ENCODE measurements at places on chromosomes 12 and 14.

DNA sequence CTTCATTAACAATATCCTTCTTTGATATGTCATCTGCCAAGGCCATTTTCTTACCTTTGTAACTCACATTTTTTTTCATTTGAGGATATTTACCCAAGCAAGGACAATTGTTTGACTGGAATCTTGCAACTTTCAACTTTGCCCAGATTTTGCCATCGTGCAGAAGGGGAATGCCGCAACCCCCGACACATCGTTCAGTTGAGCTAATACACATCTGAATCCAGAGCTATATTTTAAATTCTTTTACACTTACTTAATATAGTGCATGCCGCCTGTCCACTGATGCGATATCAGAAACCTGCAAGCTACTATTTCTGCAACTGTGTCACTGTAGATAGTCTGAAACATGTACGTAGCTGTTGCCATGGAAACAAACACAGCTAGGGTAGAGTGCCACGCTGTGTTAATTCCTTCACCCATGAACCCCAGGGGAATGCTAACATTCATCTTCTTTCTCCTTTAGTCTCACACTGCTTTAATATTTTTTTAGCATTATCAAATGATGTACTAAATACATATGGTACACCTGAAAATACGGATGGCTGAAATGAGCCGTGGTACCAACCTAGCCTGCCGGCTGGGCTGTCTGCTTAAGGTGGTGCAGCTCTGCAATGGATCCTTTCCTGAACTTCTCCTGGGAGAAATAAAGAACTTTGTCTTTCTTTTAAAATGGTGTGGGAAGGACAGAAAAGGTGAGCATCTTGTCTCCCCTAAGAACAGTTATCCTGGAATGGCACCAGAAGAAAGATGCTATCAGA lies 77.0 kb upstream of the FOXN3 start:
- DNase-seq = no peak

DNA sequence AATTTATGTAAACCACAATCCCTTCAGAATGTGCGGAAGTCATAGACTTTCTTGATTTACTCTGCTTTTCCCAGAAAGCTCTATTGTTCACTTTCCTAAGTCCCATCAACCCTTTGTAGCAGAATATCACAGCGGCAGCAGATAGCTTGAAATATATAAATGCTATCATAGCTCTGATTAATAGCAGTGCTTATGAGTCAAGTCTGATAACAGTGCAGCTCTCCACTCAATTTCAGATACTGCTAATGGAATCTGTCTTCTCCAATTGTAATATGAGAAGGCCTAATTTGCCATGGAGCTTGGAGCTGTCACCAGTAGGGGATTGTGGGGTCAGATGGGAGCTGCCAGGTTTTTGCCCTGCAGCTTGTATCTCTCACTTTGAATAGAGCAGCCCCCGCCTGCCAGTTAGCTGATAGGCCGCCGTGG lies 10.9 kb downstream of the TMEM260 start:
- no peak for DNase-seq

DNA sequence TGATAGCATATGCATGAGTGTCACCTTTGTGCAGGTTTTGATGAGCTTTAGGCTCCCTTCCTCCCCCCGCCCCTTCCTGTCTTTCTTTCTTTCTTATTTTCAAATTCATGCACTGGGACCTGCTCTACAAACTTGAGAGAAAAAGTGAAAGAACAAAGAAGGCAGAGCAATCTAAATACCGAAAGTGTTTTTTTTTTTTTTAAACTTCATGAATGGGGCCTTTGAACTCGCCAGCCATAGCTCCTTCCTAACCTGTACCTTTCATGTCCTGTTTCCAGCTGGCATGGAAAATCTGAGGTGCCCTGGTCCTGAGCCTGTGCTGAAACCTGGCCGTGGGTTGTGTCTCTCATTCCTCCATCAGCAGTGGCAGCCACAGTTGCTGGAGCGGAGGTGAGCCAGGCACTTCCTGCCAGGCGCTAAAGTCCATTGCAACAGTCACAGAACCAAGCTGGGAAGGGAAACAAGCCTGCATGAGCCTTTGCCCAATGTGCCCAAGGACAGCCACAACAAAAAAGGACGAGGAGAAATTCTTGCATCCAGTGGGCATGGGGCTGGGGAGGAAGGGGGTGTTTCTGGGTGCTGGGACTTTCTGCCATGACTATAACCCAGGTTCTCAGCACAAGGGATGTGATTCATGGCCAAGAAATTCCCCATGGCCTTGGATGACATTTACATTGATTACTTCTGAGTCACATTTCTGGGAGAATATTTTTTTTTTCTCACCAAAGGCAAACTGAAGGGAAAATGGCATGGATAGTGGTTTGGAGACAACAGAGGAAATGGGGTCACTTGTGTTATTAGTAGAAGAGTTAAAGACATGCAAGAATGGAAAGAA lies 102.7 kb downstream of the TMEM30B start:
- peak; percentile 7 for DNase-seq

- DNase-seq = no peak
Measured at GRCh38 chr12:41907021-41907420, 237.7 kb downstream of the GXYLT1 start.

GRCh38 chr12:64796205-64796845 lies 28.1 kb upstream of the TBC1D30 start:
- peak; percentile 61 for DNase-seq

GRCh38 chr14:50212726-50213125 lies 18.7 kb downstream of the SOS2 start:
- no peak for DNase-seq

DNA sequence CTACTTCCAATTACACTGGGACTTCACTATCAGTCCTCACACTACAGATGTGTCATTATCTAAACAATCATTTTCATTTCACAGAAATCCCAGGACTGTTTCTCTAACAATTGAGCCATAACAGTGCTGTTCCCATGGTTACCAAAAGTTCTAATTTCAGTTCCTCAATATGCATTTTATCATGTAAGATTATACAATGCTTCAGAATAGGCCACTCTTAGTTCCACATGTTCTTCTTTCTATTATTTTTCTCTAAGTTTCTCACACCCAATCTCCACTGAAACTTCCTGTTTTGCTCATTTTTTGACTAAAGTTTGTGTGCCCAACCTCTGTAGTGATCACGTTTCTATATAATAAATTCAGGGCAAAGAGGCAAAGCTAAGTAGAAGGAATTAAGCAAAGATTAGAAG lies 185.8 kb downstream of the DUSP6 start:
- DNase-seq = no peak

- DNase-seq = no peak
Measured at GRCh38 chr14:72527591-72527990, 366.3 kb downstream of the DPF3 start.

DNA sequence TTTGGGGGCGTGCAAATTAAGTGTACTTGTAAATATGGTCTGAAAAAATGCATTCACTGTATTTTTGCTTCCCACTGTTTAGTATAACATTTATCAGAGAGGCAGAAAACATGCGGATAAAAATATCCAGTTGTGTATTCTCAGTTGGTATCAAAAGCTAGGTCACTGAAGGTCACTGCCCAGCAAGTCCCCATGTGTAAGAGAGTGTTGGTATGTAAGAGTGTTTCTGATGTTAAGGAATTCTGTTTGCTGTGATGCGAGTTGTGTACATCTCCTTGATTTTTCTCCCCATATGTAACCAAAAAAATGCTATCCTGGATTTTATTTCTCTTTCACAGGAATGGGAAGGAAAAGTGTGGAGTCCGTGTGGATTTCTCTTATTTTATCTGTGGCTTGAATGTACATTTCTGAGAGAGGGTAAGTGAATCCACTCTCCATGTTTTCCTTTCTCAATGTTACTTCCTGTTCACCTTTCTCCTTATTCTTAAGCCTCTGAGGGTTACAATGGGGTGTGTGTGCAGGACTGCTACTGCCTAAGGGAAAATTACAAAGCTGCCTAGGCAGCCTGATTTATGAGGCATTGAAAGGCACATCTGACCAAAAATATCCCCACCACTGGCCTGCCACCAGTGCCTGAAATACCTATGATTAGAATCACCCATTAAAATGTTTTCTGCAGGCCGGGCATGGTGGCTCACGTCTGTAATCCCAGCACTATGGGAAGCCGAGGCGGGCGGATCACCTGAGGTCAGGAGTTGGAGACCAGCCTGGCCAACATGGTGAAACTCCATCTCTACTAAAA lies 97.9 kb upstream of the USP44 start:
- no peak for DNase-seq

Measured in activated CD4-positive, alpha-beta T cell treated with anti-CD3 and anti-CD28 coated beads for 4 hours (primary cell).